ENCODE measurements at places on chromosomes 6 and 20.
A peak's percentile ranks its signal among the peaks of the same experiment; 100 is the strongest.

- no peak for DNase-seq
Measured at GRCh38 chr6:56794421-56794820, 151.7 kb upstream of the DST start.

DNA sequence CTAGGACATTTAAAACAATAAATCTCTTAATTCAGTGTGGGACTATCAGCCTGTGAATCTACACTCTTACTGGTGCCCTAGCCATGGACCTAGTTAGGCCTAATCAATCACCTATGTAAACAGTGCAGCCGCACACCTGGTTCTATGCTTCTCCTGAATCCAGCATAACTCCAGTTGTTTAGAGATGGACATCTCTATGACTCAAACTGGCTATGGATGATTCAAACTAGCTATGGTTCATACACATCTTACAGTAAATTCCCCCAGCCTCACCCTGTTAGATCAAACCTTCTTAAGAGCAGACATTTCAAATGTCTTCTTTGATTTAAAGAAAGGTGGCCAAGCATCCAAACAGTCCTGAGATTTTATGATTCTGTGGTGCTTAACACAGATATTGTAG is 34.7 kb downstream of the SLC35B3 start:
- no peak for DNase-seq

DNA sequence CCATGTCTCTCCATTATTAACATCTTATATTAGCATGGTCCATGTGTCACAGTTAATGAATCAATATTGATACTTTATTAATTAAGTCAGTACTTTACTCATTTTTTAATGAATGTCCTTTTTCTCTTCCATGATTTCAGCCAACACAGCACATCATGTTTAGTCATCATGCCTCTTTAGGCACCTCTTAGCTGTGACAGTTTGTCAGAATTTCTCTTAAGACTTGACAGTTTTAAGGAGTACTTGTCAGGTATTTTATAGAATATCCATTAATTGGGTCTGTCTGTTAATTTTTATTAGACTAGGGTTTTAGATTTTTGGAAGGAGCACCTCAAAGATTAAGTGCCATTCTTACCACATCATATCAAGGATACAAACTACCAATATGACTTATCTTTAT is 729.4 kb downstream of the HACE1 start:
- no peak for DNase-seq

GRCh38 chr6:111763381-111763780 is 109.9 kb downstream of the FYN start:
- DNase-seq: no peak

- no peak for DNase-seq
Measured at GRCh38 chr6:37005827-37006567, 542 bp downstream of the FGD2 start.

DNA sequence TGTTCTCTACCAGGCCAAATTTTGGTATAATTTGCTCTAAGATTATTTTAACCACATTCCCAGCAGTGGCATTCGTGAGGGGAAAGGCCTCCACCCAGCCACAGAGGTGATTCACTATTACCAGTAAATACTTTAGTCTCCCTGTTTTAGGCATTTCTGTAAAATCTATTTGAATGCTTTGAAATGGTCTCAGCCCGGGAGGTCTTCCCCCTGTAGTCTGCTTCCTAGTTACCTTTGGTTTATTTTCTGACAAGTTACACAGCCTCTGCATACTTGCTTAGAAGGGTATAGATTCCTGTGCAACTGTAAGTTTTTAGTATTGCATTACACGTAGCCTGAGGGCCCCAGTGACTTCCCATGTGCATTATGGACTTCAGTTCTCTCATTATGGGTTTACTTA is 248.7 kb downstream of the C6orf118 start:
- no peak for DNase-seq

GRCh38 chr6:41341580-41341979 is 6.2 kb downstream of the NCR2 start:
- no peak for DNase-seq

DNA sequence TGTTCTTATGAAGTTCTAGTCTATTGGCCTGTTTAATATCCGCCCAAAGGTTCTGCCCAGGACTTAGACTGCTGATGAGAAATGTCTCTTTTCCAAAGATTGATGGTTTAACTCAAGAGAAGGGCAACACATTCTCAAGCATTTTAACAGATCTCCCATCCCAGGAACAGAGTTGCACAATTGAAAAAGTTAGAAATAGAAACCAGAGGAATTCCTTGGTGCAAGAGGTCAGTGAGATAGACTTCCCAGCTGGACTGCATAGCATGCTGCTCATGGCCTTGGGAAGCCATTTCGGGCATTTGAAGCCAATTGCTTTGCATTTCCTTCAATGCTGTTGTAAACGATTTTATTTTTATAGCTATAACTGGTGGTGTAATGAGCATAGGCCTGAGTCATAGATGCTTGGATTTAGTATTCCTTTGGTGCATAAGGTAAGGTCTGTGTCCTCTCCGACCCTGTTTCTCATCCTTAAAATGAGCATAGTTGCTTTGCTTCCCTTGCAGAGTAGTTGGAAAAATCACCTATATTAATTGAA is 292.2 kb upstream of the JAG1 start:
- DNase-seq: no peak

DNA sequence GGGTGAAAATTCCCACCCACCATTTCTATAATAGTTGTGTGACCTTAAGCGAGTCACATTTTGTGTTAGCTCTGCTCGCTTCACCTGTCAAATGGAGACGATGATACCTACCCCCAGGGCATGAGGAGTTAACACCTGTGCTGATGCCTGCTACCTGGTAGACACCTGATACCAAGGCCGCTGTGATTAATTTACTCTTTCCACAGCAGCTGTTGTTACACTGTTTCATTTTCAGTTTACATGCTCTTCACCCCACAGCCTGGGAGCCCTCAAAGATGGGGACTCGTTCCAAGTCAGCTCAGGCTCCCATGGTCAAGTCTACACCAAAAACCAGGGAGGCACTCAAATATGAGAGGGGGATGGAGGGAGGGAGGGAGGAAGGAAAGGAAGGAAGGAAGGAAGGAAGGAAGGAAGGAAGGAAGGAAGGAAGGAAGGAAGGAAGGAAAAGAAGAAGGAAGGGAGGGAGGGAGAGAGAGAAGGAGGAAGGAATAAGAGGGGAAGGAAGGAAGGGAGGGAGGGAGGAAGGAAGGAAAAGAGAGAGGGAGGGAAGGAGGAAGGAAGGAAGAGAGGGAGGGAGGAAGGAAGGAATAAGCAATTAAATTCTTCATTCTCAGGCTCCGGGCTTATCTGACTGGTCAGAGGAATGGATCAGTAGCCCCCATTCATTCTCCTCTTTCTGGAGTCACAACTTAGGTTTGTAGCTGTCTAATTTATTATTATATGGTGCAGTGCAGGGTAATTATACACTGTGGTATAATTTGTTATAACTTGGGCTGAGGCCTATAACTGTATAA is 40.9 kb downstream of the PDYN start:
- no peak for DNase-seq

DNA sequence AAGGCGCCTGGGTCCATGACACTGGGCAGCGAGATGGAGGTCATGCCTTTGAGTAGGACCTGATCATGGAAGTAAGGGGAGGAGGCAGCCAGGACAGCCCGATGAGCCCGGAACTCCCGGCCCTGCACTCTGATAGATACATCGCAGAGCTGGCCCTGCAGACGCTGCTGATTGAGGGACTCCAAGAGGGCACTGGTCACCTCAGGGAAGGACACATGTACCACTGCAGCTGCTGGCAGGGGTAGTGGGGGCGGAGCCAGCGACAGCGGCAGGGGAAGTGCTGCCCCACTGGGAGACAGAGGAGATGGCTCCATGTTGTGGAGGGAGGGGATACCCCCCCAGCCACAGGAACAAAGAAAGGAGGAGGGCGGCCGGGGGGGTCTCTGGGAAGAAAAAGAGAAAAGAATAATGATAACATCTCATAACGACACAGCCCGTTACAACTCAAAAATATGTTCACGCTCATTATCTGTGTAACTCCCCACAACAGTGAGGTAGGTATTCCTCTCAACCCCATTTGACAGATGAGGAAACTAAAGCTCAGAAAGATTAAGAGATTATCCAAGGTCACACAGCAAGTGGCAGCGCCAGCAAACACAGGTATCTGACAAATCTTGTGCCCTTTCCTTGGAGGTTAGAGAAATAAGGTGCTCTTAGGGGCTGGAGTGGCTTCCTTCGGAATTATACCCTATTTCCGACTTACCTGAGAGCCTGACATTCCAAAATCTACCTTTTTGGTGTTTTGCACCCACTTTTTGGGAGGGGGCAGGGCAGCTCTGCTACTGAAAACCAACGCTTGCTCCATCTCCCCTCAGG is 733 bp downstream of the ZBTB22 start:
- DNase-seq: no peak

DNA sequence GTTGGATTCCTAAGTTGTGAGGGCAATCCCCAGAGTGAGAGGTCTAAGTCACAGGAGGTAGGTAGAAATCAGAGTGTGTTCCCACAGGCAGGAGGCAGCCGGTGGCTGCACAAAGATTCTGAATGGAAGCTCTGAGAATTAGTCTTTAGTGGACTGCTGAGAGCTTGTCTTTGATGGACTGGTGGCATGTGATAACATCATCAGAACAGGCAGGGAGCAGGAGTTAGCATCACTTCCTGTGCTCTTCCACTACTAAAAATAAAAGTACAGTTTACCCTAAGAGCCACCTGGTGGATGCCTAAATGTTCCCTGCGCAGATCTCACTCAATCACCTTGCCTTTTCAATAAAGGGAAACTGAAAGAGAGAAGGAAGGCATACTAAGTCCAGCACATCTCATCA is 294.6 kb upstream of the POU3F2 start:
- DNase-seq: no peak

DNA sequence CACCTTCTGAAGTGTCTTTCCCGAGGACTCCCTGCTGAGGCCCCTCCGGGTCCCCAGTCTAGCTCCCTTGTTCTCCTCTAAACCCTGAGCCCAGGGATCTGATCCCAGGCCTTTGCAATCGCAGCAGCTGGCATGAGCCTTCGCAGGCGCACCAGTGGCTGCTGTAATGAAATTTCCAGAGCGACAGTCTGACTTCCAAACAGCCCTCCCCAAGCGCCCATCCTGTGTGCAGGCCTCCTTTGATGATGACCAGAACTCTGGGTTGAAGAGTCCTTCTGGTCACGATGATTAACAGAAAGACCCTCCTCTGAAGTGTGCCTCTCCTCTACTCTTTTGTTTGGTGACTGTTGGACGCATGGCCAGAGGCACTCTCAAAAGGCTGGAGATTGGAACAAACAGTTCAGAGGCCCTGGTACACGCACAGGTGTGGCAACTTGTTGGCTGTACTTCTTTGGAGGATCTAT is 89.1 kb upstream of the MPC1 start:
- no peak for DNase-seq

DNA sequence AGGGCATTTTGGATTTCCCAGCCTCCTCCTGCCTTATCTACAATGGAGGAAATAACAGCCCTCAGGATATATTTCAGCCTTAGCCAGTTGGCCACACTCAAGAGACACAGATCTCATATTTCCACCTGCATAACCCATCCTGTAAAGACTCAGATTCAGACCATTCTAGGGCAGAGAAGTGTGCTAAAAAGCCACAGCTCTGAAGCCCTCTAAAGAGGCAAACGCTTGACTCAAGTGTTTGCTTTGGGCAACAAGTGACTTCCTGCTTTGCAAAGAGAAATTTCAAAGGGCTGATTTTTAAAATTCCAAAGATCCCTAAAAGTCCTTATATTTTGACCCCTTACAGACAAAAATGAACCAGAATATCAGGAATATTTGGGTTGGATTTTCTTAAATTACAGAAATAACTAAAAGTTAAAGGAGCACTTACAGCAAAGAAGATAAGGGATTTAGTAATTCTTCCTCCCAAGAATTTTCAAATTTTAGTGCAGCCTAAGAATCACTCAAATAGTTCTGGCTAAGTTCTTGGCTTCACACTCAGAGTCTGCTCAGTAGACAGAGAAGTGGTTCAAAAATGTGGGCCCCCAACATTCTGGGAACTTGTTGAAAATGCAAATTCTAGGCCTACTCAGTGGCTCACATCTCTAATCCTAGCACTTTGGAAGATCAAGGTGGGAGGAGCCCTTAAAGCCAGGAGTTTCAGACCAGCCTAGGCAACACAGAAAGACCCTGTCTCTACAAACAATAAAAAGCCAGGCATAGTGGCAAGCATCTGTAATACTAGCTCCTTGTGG is 18.9 kb upstream of the ADGRF5 start:
- DNase-seq: no peak

GRCh38 chr20:47810721-47811347 is 25.6 kb upstream of the SULF2 start:
- no peak for DNase-seq

DNA sequence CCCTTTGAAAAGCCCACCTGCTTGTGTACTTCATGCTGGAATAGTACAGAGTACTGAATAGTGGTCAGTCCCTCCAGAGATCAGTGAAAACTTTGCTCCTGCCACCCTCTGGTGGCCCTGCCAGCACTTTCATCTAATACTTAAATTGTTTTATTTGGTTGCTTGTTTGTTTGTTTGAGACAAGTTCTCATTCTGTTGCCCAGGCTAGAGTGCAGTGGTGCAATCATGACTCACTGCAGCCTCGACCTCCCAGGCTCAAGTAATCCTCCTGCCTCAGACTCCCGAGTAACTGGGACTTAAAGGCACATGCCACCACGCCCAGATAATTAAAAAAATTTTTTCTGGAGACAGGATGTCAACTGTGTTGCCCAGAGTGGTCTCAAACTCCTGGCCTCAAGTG is 9.1 kb downstream of the FAM83D start:
- no peak for DNase-seq

GRCh38 chr6:110557199-110557598 is 80.8 kb upstream of the SLC22A16 start:
- no peak for DNase-seq

DNA sequence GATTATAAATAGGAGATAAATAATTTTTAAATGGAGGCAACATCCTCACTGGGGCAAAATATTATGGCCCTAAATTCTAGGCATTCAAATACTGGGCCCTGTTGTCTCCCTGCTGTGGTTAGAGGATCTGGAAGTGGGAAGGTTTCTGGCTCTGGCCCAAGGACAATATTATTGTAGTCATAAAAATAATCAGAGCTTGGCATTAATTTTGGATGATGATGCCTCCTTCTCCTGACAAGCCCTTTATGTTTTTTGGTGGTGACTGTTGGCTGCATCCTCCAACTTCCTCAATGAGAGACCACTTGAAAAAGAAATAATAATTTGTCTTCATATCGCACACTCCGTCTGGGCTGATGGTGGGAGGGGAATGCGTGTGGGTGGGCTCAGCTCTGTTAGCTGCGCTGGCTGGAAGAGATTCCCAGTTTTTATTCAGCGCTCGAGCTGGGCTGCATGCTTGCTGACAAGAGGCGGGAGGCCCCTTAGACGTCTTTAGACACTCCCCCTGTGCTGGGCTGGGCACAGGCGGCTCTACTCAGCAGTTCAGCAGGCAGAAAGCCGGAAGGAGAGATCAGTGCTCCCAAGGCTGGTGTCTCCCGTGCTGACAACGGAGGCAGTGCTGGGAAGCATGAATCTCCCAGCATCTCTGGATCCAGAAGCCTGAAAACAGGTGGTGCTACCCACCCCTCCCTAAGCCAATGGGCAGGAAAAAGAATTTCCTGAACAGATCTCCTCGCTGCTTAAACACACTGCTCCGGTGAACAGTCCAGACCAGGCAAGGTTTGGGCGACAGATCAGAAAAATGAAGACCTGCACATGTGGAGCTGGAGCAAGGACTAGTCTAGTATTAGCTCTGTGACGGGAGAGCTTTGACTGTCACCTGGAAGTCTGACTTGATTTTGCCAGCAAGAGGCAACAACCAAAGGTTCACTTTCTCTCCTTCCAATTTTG is 97.7 kb downstream of the SYCP2 start:
- DNase-seq: peak; percentile 70

- no peak for DNase-seq
Measured at GRCh38 chr6:122845916-122846612, 57.0 kb downstream of the SMPDL3A start.
